ENCODE measurements at places on chromosomes 7 and 10. TPM values are rescaled to one million over a fixed set of nuclear protein-coding genes. Genes with fewer than 3 reads are reported as not detected.

PIP gene
- not detected for polyA plus RNA-seq

AKR1C4 gene
- polyA plus RNA-seq, result not detected

DNA sequence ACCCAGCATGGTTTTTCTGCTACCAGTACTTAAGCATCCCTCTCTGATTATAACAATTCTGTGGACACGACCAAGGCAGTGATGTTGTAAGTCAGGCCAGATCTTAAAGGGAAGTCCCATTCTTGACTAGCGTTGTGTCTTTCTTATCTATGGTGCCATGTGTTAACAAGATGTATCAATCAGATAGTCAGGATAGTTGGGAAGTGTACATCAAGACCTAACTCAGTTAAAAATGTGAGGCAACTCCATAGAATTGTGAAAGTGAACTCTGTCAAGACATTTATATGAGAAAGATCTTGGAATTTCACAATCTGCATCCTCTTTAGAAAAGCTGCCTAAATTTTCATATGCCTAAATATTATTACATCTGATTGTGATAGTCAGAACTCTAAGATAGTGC, 341.7 kb upstream of the SEMA3D start:
- no peak for DNase-seq

- DNase-seq, result no peak
Measured at GRCh38 chr10:110696436-110696835, 52.3 kb downstream of the RBM20 start.

FGFBP3 gene
- polyA plus RNA-seq, result 0.17 TPM

HKDC1 gene
- polyA plus RNA-seq, result 0.47 TPM

DNA sequence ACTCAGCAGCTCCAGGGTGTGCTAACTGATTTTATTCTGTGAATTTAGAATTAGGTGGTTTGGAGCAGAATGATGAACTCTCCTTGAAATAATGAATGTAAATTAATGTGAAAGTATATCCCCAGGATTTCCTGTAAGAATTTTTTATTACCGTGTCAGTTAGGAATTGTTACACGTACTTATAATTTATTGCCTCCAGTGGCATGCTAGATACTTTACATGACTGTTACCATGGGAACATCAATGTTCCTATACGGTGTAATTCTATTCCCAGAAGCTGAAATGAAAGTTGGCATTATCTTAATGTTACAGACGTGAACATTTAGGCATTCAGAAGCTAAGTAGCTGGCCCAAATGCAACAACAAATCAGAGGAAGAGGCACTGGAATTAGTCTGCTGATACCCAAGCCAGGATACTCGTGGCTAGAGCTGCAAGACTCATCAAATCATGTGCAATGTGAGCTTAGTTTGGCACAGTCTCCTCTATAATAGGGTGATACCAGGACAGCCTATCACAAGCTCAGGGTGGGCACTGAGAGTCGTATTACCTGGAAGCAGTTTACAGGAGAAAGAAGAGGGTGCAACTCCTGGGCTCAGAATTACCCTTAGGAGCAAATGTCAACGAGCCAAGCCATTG, 30.0 kb upstream of the PRKAR2B start:
- DNase-seq, result no peak

DNA sequence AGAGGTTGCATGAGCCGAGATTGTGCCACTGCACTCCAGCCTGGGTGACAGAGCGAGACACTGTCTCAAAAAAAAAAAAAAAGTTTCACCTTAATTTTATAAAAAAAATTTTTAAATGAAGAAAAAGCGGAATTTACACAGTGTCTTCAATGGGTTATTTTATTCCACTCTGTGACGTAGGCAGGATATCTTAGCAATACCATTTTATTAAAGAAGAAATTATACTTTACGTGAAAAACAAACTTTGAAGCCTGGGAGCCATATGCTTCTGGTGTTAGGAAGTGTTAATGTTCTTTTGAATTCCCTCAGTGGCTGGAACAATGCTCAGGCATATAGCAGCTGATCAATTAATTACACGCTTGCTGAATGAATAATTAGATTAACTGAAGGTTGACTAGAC, 77.7 kb downstream of the CLEC2L start:
- DNase-seq, result no peak

GRCh38 chr10:21160116-21160515, 263.0 kb upstream of the NEBL start:
- DNase-seq, result no peak

DNA sequence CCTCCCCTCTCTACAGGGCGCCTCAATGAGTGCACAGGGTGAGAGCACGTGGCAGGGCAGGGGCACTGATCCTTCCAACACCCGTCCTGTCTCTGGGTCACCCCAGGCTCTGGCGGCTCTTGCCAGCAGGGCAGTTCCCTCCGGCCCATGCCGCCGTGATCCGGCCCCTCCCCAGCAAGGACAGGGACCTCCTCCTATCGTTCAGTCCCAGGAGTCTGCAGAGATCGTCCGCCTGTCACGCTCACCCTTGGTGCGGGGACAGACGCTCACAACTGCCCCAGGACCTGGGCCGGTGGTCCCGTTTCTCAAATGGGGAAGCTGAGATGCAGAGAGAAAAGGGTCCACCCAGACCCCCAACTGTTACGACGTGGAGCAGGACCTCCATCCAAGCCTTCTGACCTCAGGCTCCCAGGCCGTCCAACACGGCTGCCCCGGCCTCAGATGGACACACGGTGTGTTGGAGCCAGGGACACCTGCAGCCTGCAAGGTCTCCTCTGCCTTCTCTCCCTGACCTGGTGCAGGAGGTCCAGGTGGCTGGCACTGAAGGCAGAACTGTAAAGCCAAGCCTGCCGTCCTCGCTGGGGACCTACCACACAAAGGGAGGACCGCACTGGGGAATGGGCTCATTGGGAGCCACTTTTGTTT, 248.9 kb downstream of the ELFN1 start:
- DNase-seq, result no peak

PPP1R9A gene
- not detected for polyA plus RNA-seq

MNX1 gene
- not detected for polyA plus RNA-seq

- no peak for DNase-seq
Measured at GRCh38 chr7:98354511-98355249, 46.2 kb downstream of the BAIAP2L1 start.

DNA sequence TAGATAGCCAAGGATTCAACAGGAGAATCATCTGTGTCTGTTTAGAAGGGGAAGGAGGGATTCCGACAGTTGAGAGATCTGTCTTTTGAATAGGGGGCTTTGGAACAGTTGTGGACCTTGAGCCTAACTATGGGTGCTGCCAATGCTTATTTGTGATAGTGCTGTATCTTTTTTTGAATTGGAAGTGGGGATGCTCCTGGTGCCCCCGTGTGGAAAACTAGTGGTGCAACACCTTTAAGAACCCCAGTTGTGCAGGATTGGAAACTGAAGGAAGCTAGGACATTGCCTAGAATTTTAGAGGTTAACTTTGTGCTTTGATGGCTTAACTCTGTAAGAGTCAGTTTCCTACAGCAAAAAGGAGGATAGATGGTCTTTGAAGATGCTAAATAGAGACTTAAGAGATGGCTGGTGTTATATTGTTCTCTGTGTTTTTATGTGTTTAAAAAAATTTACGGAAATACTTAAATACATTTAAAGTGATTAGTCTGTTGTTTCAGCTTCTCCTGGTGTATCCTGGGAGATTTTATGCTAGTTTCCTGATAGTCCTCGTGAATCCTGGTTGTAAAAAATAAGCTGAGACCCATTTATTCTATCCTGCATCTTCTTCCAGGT, 69.3 kb downstream of the AP3M1 start:
- no peak for DNase-seq

DNA sequence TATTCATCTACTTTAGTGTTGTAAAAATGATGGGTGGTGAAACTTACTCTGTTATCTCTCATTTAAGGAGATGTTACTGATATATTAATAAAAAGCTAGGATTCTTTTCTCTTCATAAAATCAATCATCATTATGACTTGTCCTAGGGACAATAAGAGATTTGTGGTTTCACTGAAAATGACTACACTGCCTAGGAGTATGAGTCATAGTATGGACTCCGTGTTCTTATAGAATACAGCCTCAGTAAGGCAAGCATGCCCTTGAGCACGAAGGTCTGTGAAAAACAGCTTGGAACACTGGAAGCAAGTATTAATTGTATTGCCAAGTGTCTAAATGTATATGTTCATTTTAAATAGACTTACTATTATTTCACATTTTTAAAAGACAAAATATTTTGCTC, 749.2 kb upstream of the PCDH15 start:
- DNase-seq, result no peak

RNF32 gene
- polyA plus RNA-seq, result 1.3 TPM

CLRN3 gene
- polyA plus RNA-seq, result not detected

DNA sequence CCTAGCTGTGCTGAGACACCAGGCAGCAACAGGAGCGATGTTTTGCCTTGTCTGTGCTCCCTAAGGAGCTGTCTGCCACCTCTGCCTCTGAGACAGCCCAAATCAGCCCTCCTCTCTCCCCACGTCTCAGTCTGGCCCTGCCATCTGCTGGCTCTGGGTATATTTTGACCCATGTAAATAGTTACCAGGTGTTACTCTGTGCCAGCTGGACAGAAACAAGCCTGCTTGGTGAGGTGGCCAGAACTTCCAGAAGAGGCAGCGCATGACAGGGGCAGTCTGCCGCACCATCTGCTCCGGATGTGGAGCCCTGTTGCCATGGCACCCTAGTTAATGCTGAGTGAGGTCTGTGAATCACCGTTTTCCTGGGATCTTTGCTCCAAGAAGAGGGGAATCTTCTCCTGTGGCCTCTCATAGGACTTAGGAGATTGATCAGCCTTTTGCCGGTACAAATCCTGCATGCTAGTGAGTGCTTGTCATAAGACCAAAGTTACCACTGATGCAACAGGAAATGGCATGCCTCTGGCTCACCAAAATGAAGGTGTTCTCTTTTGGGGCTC, 31.8 kb downstream of the GSTO2 start:
- DNase-seq, result peak; percentile 93

GRCh38 chr10:16521311-16522016, at the start of gene C1QL3:
Gene C1QL3, minus strand, starts transcription at chr10:16521879. Its CDS starts 814 bp downstream, at chr10:16521065.
- DNase-seq, result no peak

NAT16 gene
- polyA plus RNA-seq, result 0.02 TPM

LIPK gene
- not detected for polyA plus RNA-seq

MKI67 gene
- 8.0 TPM for polyA plus RNA-seq

DNA sequence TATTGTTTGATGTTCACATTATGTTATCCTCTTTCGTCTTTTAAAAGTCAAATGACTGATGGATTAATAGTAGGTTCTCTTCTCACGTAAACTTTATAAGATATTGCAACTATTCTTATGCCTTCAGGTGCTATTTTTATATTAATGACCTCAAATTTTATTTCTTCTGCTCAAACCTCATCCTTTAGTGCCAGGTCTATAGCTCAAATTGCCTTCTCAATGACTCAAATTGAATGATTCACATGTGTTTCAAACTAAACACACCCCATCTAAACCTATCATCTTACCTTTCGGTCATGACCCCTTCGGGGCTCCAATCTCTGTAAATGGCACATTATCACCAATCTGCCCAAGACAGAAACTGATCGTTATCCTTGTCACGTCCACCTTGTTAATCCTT, 22.0 kb upstream of the LIPF start:
- no peak for DNase-seq

DNA sequence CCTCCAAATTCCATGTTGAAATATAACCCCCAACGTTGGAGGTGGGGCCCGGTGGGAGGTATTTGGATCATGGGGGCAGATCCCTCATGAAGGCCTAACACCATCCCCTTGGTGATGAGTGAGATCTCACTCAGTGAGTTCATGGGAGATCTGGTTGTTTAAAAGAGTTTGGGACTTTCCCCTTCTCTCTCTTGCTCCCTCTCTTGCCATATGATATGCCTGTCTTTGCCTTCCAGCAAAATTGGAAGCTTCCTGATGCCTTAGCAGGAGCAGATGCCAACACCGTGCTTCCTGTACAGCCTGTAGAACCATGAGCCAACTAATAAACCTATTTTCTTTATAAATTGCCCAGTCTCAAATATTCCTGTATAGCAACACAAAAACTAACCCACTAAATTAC, 55.7 kb upstream of the CDK1 start:
- DNase-seq, result no peak

DNA sequence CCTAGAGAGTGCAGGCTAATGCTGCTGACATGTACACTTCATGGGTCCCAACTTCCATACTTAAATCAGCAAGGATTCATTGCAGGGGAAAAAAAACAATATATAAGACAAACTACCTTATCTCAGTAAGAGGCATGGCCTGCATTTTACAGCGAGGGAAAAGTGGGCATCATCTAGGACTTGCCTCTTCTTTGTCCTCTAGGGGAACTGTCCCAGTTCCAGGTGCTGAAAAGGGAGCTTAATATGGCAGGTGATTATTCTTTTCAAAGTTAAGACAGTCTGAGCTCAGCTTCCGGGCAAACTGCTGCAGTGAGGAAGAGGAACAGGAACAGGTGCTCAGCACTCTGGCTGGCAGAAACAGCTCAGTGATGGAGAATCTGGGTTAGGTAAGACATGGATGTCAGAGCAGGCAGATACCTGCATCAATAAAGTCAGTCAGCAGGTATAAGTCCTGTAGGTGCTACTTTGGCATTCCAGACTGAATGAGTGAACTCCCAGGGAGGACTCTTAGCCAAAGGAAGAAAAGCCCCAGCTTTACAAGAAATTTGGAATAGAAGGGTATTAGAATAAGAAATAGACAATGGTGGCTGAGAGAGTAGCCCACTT, 147.2 kb downstream of the TMEM178B start:
- no peak for DNase-seq

C10orf62 gene
- polyA plus RNA-seq, result not detected

PTPRZ1 gene
- not detected for polyA plus RNA-seq

GRCh38 chr7:29032146-29032545, 74.0 kb upstream of the TRIL start:
- no peak for DNase-seq

- DNase-seq, result no peak
Measured at GRCh38 chr7:69399401-69399800, 198.9 kb upstream of the AUTS2 start.

DNA sequence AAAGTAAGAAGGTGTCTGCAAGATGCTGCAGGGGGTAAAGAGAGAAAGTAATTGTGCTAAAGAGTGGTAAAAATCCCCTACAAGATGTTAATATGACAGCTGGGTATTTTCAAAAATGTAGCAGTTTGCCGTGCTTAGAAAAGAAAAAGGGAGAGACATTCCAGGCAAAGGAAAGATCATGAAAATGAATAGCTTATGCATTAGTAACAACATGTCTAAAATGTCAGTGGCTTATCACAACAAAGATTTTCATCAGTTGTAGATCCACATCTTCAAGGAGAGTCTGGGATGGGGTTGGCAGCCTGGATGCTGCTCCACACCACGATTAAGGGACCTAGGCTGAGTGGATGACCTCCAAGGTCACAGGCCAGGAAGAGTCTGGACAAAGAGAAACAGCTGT, 920.9 kb downstream of the GRID1 start:
- DNase-seq, result no peak

DNA sequence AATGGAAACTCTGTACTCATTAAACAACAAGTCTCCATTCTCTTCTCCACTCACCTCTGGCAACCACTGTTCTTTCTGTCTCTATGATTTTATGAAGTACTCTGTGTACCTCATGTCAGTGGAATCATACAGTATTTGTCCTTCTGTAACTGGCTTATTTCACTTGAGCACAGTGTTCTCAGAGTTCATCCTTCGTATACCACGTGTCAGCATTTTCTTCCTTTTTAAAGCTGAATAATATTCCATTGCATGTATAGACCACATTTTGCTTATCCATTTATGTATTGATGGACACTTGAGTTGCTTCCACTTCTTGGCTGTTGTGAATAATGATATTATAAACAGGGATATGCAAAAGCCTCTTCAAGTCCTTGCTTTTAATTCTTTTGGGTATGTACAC, 333.0 kb upstream of the ZNF32 start:
- DNase-seq, result no peak

GRCh38 chr7:2873146-2873545, 29.0 kb upstream of the GNA12 start:
- DNase-seq, result no peak

Measured in AG04450 (cell line).